Stimulated activated CD4-positive, alpha-beta T cell treated with anti-CD3 and anti-CD28 coated beads, TNF-alpha, amount 100 ng/mL, for 1 hour (primary cell): ENCODE measurements at places on chromosomes 11 and 22.

DNA sequence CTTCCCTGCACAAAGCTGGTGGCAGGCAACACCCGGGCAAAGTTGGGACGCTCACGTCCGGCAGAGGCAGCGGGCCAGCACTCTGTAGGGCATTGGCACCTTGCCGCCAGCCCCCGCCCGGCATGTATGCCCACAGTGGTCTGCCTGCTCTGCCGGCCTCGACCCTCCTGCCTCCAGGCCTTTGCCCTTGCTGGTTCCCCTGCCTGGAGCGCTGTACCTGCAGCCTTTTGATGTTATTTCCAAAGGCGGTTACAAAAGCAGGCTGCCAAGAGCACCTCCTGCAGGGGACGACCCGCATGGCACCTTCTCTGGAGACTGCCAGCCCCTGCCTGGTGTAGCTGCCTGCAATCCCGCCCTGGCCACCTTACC lies 56.5 kb upstream of the SHISAL1 start:
- DNase-seq: no peak

- DNase-seq: peak; percentile 52
Measured at GRCh38 chr22:50270666-50271394, 650 bp upstream of the MAPK11 start.

- DNase-seq: no peak
Measured at GRCh38 chr11:104547996-104548661, 350.1 kb downstream of the CASP12 start.

DNA sequence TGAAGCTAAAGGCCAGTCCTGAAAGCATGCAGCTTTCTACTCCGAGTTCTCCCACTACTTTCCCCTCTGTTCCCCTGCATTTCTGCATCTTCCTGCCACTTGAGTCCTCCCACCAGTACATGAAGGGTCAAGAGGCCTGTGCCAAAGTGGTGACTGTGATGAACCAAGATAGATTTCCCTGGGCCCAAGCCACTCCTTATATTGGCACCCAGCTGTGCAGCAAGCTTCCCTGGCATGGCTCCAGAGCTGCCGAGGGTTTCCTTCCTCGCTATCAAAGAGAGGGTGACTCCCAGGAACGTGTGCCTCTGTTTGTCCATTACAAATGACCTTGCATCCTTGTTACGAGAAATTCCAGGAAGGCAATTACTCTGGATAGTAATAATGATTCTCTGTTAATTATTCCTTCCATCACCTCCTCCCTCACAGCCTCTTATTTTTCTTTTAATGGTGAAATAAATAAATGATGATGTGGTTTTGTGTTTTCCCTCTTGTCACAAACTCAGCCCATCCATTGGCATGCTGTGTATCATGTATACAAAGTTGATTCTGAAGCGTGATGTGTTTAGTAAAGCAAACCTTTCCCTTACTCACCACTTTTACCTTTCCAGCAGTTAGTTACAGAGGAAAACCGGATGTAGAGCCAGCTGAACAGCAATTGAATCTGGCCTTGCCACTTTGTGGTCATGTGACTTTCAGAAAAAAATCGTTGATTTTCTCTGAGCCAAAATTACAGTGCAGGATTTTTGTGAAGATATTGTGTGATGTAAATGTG lies 8.3 kb downstream of the SRSF8 start:
- no peak for DNase-seq
